ENCODE measurements at places on chromosomes 12 and 14. TPM values are rescaled to one million over a fixed set of nuclear protein-coding genes. Genes with fewer than 3 reads are reported as not detected.

DNA sequence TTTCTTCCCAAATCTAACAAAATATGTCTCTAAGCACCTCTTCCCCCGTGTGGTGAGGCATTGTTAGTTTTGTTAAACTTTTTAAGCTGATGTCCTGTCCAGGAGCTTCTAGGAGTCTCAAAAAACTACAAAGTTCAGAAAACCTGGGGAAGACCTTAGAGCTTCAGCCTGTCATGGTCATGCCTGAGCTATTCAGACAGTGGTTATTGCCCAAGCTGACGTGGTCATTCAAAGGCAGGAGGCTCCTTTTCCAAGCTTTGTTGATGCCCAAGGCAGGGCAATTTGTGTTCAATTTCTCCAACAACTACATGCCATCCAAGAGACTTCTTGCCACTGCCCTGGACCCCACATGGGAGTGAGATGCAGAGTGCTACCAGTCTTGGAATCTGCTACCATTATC is 5.8 kb upstream of the LYZ start:
- DNase-seq = no peak

RTN1 gene
- 0.05 TPM for polyA plus RNA-seq

DNA sequence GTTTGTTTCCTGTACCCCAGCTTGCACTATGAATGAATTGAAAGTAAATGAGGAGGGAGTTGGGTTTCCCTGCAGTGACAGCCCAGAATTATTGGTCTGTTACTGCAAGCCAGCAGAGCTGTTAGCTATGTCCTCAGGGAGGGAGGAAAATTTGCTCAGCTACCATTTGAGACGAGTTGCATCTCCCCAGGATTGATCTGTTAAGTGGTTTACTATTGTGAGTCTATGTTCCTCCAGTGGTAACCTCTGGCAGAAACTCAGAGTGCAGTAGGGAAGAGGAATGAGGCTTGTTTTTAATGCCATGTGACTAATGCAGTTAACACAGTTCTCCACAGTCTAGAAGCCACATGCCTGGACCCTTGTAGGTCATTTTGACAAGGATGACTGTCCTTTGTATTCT is 173.9 kb downstream of the SLC15A4 start:
- DNase-seq = no peak

DNA sequence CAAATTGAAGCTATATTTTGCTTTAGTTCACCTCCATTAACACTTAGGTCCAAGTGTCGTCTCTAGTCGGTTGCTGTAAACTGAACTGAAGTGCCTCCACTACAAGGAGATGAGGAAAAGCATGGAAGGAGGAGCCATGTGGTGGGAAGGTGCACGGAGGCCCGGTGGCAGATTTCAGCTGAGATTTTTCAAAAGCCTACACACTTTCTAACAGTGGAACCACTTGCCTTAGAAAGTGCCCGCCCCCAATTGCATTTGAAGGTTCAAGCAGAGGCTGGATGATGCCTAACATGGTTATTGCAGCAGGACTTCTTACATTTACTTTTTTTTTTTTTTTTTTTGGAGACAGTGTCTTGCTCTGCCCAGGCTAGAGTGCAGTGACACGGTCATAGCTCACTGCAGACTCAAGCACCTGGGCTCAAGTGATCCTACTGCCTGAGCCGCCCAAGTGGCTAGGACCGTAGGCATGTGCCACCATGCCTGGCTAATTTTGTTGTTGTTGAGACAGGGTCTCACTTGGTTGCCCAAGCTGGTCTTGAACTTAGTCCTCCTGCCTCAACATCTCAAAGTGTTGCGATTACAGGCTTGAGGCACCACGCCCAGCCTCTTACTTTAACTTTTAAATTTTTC is 27.6 kb downstream of the EML1 start:
- DNase-seq = no peak

DNA sequence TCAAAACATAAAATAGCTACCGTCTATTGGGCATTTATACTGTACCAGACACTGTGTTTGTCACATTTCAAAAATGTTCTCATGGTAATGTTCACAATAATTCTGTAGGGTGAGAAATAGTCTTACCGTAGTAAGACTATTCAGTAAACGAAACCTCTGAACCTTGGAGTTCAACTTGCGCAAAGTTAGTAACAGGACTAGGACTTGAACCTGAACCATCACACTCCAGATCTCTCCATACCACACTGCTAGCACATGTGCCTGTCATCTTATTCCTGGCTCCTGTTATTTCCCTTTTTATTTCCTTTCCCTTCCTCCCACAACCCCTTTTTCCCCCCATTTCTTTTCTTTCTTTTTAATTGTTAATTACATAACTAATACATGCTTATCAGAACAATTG is 65.4 kb downstream of the PLEKHA5 start:
- no peak for DNase-seq

GRCh38 chr14:75184492-75184891 is 8.1 kb upstream of the TMED10 start:
- DNase-seq = peak; percentile 16

MYL6B gene
- 50.1 TPM for polyA plus RNA-seq

DNA sequence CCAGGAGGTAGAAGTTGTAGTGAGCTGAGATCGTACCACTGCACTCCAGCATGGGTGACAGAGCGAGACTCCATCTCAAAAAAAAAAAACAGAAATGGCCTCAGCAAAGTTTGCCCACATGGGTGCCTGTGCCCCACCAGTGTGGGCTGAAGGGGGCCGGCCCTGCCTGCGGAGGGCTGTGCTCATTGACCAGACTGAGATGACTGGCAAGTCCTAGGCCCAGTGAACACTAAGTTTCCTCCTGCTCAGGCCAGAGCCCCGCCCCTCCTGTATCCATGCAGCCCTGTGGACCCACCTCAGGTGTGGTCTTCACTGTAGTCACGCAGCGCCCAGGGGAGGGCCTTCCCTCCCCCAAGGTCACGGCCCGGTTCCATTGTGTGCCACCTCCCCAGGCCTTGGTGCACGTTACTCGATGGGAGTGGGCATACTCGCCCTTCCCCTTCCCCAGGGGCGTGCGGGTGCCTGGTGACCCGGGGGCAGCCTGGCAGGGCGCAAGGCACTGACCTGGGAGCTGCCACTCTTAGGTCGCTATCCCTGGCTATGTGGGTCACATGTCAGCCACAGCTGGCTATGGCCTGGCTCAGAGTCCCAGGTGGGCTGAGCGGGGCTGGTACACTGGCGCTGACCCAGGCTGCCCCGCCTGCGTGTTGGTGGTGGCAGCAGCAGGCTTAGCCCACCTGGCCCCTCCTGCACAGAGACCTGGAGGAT is 16.1 kb downstream of the INF2 start:
- DNase-seq = no peak

DNA sequence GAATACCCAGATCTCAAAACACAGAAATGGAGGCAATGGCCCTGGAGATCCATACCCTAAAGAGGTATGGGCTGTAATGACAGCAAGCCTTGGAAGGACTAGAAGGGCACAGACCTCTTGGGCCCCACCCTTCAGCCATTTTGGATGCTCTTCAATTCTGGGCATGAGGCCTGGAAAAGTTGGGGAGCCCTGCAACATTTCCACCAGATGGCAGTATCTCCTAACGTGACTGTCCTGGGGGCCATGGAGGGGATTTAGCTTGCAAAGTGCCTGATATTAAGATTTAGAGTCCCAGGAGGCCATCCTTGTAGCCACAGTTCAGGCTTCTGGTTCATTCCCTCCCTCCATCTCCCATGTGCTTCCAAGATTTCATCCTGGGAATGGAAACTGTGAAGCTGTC is 30.2 kb downstream of the KCNA5 start:
- DNase-seq = no peak

DNA sequence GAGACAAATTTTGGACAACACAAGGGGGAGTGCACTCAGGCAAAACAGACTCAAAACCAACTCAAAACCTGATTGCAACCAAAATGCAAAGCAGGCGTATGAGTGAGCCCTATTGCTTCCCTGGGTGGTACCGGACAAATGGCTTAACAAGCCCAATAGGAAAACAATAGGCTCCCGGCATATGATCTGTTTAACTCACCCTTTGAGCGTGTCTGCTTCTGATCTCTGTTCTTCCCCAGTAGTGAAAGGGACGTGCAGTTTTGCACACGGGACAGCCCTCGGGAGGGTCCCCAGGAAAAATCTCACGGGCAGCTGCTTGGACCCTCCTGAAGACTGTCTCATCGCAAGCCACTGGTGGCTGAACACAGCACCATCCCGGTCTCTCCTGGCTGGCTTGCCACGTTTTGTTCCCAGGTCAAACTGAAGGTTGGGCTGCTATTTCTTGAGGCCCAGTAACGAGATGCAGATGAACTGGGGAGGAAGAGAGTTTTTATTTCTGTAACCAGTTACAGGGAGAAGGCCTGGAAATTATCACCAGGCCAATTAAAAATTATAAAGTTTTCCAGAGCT is 9.9 kb downstream of the SOAT2 start:
- no peak for DNase-seq

DNA sequence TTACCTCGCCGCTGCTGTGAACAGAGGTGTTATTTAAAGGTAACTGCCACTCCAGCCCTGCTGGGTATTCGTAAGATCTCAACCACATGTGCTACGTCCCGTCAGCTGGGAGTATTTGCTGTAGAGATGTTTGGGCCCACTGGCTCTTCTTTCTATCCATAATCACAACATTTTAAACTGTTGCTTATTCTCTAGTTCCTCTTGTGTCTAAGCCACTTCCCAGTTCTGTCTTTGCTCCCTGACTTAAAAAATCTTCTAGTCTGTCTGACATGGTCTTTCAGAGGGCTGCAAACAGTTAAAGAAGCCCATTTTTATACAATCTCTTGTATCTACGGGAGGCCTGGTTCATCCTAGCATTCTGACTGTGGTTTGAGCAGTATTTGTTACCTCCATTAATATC is 33.2 kb upstream of the HELB start:
- no peak for DNase-seq

DNA sequence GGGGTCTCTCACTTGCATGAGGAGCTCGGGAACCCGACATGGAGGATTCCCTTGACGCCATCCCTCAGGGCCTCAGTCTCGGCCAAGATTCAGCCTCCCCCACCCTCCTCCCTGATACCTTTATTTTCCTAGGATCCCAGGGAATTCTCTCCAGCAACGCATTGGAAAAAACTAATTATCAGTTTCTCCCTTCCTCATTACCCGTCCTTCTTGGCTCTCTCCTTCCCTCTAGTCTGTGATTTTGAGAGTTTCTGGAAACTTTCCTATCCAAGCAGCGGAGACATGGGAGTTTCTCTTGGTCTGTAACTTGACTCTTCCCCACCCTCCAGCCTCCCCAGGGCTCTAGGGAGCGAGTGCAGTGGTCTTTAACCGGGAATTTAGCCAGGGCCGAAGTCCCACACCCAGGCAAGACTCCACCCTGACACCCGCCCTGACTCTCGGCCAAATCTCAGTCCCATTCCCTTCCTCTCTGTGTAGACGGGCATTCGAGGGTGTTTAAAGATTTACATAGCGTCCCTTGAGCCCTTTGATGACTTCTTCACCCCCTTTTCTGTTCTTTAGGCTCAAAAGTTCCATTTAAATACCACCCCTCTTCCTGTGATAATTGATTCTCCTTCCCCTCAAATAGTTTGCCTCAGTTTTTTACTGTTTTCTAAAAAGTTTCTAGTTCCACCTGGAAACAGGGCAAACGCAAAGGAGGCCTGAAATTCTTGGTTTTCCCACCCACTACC is 6.7 kb downstream of the HOXC5 start:
- no peak for DNase-seq

GRCh38 chr12:28202374-28203130 is 12.3 kb downstream of the CCDC91 start:
- no peak for DNase-seq

RNFT2 gene
- polyA plus RNA-seq = 0.57 TPM

DNA sequence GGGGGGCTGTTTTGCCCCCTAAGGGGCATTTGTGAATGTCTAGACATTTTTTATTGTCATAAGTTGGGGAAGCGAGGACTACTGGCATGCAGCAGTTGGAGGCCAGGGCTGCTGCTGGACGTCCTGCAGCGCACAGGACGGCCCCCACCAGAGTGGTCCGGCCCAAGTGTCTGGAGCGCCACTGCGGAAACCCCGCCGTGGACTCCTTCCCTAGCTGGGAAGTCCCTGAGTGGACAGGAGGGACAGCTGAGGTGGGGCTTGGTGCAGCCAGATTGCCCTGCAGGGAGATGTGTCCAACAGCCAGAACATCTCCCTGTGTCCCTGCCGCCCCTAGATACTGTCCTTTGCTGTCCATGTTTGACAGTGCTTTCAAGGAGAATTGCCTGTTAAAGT is 5.5 kb downstream of the CKB start:
- DNase-seq = no peak

Measured in mammary epithelial cell (primary cell).